H54 (cell line): ENCODE measurements at places on chromosomes 7 and 10.

DNA sequence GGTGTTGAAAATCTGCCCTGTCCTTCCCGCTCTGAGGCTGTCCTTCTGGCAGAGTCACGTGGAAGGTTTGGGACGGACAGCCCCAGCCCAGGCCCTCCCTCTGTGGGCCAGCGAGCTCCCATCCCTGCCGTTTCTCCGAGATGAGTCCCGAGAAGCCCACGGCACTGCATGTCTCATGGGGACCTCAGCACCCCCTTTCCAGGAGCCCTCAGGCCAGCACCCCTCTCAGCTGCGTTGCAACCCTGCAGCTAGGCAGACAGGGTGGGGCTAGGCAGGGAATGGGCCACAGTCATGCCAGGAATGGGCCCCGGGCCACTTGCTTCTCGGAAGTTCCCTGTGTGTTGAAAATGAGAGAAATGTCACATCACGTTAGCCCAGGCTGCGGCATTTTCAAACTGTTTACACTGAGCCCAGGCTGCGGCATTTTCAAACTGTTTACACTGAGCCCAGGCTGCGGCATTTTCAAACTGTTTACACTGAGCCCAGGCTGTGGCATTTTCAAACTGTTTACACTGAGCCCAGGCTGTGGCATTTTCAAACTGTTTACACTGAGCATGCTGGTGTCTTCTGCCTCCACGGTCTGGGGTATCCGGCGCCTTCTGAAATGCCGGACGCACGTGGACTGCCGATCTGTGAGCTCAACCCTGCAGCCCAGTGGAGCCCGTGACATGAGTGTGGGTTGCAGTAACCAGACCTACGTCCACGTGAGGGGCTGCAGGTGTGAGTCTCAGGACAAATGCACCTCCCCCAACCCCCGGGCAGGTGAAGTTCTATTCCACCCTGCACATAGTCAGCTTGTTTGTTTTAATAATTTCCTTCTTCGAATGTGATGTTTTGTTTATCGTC, 42.6 kb downstream of the FAM20C start:
- DNase-seq, result no peak

- DNase-seq, result no peak
These were observed 449.5 kb upstream of the MKI67 start for GRCh38 chr10:128575761-128576160.

GRCh38 chr10:7980196-7980595, 74.3 kb upstream of the GATA3 start:
- DNase-seq, result no peak

DNA sequence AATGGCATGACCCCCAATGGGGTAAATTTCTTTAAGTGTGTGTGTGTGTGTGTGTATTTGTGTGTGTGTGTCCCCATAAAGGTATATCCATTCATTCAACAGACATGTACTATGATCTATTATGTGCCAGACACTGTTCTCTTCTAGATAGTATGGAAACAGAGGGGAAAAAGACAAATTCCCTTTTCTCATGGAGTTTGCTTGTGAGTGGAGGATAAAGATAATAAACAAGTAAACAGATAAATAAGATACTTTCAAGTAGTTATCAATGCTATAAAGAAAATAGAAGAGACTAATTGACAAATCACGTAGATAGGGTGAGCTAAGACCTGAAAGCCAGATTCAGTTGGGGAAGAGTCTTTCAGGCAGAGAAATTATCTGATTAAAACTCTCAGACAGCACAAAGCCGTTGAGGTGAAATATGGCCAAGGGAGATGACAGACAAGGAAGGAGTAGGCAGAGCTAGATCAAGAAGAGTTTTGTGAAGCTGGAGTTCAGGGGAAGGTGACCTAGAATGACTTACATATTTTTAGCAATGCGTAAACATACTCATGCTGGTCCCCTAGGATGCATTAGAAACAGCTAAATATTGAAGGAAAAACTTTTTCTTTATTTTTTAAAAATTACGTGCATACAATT, 45.2 kb upstream of the DMTF1 start:
- DNase-seq, result no peak

DNA sequence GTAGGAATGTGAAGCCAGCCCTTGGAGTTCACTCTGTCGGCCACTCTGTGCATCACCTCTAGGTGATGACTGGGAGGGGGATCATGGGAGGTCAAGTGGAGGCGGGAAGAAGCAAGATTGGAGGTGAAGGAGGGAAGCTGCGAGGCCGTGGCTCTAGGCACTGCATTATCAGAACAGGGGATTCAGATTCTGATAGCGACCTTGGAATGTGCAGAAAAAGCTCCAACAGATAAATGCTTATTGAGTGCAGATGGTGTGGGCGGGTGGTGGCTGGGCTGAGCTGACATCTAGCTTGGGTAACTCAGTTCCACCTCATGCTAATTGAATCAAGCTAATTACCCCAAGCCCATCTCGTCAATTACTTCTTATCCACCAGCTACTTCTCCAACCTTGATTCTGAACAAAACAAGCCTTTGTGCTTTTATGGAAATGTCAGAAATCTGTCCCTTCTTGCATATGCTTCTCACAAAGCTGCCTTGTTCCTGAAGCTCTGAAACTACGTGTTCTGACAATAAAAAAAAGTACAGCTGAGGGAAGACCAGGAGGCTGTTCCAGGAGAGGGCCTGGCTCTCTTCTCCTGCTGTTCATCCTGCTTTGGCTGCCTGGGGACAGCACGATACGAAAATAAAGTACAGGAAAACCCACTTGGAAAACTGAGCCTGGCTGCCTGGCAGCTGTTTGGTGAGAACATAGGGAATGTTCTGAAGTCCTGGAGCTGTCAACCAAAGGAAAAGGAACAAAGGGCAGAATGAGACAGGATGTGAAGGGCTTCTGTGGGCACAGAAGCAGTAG, 27.5 kb downstream of the STRA8 start:
- DNase-seq, result no peak

DNA sequence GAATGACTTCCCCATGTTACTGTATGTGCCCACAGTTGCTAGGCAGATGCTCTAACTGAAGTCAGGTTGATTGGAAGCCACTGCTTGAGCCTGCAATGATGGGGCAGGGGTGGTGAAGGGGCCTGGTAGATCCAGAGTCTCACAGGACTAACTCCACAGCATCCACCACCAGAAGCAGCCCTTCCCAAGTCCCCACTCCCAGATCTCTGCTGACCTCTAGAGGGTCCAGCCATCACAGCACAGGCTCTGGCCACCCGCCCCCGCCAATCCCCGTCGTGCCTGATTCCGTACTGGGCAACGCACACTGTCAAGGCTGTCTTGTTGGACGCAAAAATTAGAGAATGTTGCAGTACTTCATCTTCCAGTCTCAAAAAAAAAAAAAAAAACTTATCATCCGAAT, 136.8 kb upstream of the PDE1C start:
- DNase-seq, result peak; percentile 18

DNA sequence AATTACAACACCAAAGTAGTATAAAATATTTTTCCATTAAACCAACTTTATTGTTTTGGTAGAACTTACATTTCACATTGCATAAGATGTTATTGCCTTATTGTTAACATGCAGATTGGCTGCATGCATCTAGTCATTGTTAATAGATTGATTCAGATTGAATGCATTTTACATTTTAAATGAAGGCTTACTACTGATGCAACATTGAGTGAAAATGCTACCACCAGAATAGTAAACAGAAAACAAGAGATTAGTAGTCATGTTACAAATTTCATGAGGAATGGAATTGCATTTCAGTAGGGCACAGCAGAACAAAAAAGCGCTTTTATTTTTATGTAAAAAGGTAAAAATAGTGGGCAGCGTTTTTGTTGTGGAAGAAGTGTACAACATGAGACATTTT, 298.3 kb downstream of the ARL4A start:
- no peak for DNase-seq

DNA sequence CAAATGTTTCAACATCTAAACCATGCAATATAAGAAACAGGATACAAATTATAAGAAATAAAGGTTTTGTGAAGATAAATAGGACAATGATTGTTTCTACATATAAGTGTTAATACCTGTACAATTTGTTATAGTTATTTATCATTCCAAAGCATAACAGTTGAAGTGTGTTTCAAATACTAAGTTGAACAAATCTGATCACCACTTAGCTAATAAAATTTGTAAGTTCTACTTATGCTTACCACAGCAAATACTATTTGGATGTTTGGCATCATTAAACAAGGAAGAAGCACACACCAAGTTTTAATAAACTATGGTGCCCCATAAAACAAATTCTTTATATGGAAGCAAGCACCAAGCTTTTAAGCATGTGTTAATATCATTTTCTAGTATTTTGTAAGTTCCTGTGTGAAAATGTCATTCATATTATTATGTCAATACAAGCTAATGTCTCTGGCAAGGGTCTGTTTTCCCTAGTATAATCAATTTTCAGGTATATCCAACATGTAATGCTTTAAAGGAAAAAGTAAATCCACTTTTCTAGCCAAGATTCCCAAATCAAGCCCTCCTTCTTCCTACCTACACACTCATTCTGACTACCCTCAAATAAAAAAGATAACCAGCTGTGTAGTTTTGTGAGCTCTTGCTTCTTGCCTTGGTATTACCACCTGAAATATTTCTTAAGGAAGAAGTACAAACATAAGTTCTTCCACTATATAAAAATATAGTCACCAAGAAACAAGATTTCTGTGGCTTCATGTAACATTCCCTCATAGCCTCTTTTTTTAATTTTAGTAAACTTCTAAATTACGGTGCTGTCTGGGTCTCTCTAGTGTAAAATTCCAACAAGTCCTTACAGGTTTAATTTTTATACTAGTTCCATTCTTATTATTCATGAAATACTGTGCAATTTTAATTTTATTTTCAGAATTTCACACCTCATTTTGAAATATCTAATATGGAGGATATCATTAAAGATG, 9.2 kb downstream of the SKAP2 start:
- no peak for DNase-seq

DNA sequence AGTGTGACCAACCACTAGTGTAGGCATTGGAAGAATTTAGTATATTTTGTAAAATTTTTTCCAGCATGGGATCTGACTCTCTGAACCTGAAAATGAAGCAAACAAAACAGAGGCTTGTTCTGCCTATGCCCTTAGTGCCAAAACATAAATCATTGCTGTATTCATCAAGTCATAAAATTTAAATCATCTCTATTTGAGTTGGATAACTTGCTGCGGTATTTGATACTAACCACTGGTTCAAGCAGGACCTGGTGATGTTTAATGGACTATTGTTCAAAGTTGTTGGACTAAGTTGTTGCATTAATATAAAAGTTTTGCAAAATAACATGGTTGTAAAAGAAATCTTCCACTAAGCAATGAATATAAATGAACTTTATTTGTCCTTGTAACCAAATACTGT, 19.8 kb upstream of the RPA3 start:
- no peak for DNase-seq

GRCh38 chr10:65017523-65017922, 1496.3 kb downstream of the REEP3 start:
- DNase-seq, result no peak

DNA sequence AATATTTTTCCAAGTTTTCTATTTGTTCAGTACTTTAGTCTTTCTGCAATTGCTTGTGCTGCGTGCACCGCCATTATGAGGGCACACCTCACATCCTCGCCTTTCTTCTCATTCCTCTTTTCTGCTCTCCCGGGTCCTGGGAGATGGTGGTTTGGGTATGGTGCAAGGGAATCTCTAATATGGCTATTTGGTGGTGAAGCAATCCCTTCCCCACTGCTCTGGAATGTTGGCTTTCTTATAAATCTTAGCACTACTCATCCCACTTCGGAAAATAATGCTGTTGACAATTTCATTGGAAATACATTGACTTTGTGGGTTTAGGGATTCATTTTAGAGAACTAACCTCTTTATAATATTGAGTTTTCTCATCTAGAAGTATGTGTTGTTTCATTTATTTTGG, 1.9 kb upstream of the GCK start:
- DNase-seq, result no peak

- DNase-seq, result no peak
These were observed 584 bp upstream of the RUNDC3B start for GRCh38 chr7:87627634-87627994.

DNA sequence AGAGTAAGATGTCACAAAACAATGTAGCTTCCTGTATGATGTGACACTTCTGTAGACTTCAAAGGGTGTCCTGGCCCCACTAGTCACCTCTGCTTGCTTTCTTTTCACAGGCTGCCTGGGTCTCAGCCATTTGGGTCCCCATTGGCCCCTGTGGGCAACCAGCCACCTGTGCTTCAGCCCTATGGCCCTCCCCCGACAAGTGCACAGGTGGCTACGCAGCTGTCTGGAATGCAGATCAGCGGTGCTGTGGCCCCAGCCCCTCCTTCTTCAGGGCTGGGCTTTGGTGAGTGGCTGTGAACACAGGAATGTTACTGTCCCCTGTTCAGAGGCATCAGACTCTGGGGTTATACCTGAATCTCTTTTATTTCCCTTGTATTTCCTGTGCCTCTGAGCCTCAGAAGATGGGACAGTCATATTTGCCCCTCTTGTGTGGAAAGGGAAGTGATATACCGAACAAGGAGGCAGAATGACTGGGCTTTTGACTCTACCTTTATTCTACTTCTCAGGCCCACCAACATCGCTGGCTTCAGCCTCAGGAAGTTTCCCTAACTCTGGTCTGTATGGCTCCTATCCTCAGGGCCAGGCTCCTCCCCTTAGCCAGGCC, 15.4 kb downstream of the SEC24C start:
- DNase-seq, result no peak

DNA sequence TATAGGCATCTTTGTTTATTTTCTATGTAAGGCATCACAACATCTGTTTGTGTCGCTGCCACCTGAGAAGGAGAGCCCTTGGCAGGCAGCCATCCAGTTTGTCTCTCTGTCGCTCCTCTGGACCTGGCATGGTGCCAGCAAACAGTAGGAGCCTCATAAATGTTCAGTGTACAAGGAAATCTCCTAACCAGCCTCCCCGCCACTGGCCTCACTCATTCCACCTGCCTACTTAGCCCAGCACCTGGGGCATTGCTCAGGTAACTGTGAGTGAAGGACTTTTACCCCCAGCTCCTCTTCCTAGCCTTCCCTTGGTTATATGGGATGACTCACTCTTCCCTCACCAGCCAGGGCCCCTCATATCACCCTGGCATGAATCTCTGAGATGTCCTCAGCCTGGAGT, 61.7 kb upstream of the NPTX2 start:
- peak; percentile 25 for DNase-seq

DNA sequence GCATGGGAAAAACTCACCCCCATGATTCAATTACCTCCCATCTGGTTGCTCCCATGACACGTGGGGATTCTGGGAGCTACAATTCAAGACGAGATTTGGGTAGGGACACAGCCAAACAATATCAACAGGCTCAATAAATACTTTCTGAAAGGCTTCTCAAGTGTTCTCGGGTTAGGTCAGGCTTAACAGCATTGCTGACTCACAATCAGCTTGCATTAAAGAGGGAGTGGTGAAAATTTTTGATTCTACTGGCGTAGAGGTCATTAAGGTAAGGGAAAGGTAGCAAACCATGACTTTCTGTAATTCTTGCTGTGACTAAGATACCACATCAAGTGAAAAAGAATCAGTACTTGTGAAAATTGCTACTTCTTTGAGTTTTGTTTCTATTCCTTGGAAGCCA, 126.4 kb downstream of the JCAD start:
- DNase-seq, result no peak

GRCh38 chr10:96421995-96422394, 63.2 kb upstream of the OPALIN start:
- no peak for DNase-seq

- DNase-seq, result no peak
These were observed 77.2 kb downstream of the PLXNA4 start for GRCh38 chr7:132499065-132499464.
